ENCODE measurements at places on chromosomes 11 and 22.

GRCh38 chr11:26062660-26063059 lies 269.3 kb upstream of the ANO3 start:
- H3K4me1 ChIP-seq = no peaks in the 10 kb centered on the region
- H3K27me3 ChIP-seq = no peaks in the 10 kb centered on the region
- H3K36me3 ChIP-seq = no peaks in the 10 kb centered on the region
- no peak overlapping the region for H3K27ac ChIP-seq

- no peak overlapping the region for H3K27ac ChIP-seq
- no peaks in the 10 kb centered on the region for H3K4me1 ChIP-seq
- no peaks in the 10 kb centered on the region for H3K27me3 ChIP-seq
- DNase-seq = no peak
- no peaks in the 10 kb centered on the region for H3K36me3 ChIP-seq
- no peak overlapping the region for H3K4me3 ChIP-seq
Observed at GRCh38 chr11:44032299-44033085, 15.3 kb upstream of the ACCSL start.

GRCh38 chr22:43342347-43343261 lies 568 bp downstream of the SCUBE1 start:
- no peaks in the 10 kb centered on the region for H3K36me3 ChIP-seq
- no peak overlapping the region for H3K4me3 ChIP-seq
- peaks cover 30% of the 10 kb centered on the region for H3K27me3 ChIP-seq
- H3K27ac ChIP-seq = no peak overlapping the region
- no peak for DNase-seq

DNA sequence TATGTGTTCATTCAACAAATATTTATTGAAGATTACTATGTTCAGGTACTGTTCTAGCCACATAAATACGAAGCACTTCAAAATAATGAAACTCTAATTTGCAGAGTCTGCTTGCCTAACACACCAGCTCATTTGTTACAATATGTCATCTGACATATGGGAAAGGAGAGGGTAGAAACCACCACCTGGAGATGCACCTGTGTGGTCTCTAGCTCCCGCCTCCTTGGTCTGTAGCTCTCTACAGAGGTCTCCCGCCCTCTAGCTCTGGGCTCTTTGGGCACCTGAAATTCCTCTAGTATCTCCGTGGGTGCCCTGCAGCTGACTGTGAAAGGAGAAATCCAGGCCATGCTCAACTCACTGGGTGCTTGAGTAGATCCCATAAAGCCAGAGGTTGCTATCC lies 51.4 kb upstream of the DBX1 start:
- DNase-seq = no peak
- H3K27ac ChIP-seq = no peak overlapping the region
- H3K4me1 ChIP-seq = no peaks in the 10 kb centered on the region
- H3K27me3 ChIP-seq = peaks cover 35% of the 10 kb centered on the region
- no peaks in the 10 kb centered on the region for H3K36me3 ChIP-seq

DNA sequence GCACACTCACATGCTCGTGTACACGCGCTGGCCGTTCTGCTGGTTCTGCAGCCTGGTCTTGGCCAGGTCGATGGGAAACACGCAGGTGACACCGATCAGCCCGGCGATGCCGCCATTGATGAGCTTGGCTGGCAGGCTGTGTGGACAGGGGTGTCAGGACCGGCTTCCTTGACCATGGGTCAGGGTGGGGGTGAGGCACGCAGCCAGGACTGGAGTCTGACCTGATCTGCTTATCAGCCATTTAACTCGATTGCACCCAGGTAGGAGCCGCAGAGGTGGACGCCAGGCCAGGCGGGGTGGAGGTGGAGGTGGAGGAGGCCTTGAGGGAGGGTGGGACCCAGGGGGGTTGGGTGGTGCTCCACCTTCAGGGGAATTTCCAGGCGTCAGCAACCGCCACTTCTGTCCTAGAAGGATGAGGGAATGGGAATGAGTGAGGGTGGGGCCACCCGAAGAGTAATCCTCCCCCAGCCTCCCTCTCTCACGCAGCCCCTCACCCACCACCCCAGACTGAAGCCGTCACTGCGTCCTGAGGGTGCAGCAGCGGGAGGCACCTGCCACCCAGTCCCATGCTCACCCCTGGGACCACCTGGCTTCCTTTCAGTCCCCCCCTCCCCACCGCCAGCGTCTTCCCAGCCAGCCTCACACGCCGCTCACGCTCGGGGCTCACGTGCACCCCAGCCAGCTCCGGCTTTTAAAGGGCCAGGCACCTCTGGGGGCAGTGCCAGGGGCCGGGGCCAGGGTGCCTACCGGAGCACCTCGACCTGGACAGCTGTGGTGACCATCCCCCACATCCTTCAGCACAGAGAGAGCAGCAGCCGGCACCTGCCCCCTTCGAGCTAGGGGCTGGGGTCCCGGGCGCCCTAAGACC lies 3.1 kb downstream of the SLC25A22 start:
- H3K4me1 ChIP-seq = peaks cover 7% of the 10 kb centered on the region
- DNase-seq = no peak
- H3K27me3 ChIP-seq = no peaks in the 10 kb centered on the region

DNA sequence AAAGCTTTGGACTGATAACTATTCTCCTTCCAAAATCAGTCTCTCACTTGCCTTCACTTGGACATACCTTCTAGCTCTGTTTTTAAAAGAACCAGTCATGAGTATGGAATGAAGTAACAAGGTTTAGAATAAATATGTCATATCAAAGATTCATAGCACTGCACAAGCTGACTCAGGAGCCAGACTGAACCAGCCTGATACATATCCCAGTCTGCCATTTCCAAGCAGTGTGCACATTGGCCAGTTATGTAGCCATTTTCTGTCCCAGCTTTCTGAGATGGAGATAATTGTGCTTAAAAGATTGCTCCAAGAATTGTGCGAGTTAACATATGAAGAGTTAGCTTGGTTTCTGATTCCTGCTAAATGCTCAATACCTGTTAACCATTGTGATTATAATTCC lies 311.3 kb downstream of the C11orf87 start:
- no peak overlapping the region for H3K27ac ChIP-seq
- no peak overlapping the region for H3K4me3 ChIP-seq
- H3K4me1 ChIP-seq = no peaks in the 10 kb centered on the region
- H3K27me3 ChIP-seq = no peaks in the 10 kb centered on the region
- no peaks in the 10 kb centered on the region for H3K36me3 ChIP-seq

All from activated T-helper 2 cell treated with anti-CD3 and anti-CD28 coated beads, Interferon-gamma antibody, Interleukin-2, Interleukin-4, amounts not matched to agents 10 μg/mL and 5 μg/mL and 100 μg/mL, durations not matched to agents 14 hours and 24 hours and 36 hours (primary cell).